ENCODE measurements at places on chromosomes 7 and 10. TPM values are rescaled to one million over a fixed set of nuclear protein-coding genes. Genes with fewer than 3 reads are reported as not detected.

GRCh38 chr7:23210506-23210905 is 28.7 kb downstream of the NUP42 start:
- DNase-seq, result no peak

- DNase-seq, result no peak
These were observed 325.4 kb downstream of the MALRD1 start for GRCh38 chr10:19373988-19374387.

DNA sequence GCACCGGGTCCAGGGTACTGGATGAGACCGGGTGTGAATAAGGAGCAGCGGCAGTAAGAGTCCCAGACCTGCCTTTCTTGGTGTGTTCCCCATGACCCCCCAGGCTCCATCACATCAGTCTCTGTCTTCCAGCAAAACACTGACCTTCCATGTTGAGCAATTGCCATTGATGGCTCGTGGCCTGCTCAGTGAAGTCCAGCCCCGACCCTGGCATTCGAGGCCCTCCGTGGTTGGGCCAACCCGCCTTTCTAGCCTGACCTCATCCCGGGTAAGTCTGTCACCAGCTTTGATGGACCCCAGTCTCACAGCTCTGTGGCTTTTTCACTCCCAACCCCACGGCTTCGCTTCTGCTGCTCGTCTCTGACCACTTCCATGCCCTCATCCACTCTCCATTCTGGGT is 6.4 kb downstream of the MMP21 start:
- no peak for DNase-seq

DNA sequence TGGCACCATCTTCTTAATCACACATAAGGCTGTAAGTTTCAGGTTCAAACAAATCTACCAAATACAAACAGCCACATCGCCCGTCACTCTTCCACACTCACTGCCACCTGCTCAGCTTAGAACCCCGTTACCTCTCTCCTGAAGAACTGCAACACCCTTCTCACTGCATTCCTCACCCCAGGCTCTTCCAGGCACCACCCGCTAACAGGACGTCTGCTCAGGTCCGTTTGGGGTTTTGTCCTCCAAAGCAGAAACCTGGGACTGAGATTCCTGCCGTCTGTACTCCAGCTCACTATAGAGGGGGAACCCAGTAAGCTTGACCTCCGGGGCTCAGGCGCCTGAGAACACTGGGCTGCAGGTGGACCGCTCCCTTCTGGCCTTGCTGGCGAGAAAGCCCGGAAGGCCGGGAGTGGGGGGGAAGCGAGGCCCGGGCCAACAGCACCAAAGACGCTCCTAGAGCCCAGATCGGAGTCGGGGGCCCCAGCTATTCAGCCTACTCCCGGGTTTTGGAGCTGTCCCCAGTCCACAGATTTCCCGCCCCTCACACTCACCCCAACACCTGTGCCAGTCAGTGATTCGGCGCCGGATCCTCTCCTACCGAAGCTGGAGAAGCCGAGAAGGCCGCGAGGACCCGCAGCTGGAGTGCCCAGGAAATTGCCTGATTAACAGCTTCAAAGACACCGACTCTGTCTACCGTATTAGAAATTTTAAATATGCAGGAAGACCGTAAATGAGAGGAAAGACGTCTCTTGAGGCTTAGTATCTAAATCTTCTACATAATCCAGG is at the start of gene AP3M1:
TSS of gene AP3M1 (minus strand) at position 625 of the 786 bp plus-strand sequence. CDS start 12,449 bp downstream, outside the sequence.
- peak; percentile 18 for DNase-seq

DNA sequence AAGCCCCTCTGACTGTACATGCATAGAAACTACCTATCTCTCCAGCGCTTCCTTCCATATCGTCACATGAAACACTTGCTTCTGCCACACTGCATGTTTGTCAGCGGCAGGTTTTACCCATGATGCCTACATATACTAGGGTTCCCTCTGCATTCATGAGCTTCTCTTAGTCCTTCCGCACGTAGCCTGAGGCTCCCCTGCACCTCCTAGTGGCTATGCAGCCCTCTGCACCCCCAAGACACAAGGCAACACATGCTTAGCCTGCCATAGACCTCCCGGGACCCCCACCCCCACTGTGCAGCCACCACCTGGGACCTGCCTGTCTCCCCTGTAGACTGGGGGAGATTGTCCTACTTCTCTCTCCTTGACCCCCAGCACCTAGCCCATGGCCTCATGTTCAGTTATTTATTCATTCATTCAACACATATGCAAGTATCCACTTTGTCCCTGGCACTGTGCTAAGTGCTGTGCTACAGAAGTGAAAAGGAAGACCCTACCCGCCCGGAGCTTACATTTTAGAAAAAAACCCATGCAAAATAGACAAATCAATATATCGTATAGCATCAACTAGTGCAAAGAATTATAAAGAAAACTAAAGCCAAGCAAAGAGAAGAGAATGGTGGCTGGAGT is 23.5 kb downstream of the TMEM273 start:
- DNase-seq, result no peak

- DNase-seq, result peak; percentile 74
These were observed 2.3 kb downstream of the IGF2BP3 start for GRCh38 chr7:23467806-23468525.

- no peak for DNase-seq
These were observed 7.0 kb upstream of the NDUFB2 start for GRCh38 chr7:140689199-140690152.

- DNase-seq, result no peak
These were observed 896 bp upstream of the MYL7 start for GRCh38 chr7:44142028-44142427.

GRCh38 chr10:19801369-19801768 is 14.9 kb upstream of the PLXDC2 start:
- DNase-seq, result no peak

GRCh38 chr7:111690364-111691111 is 128.2 kb upstream of the IMMP2L start:
- no peak for DNase-seq

GRCh38 chr10:126638542-126638941 is 32.0 kb downstream of the C10orf90 start:
- peak; percentile 41 for DNase-seq

GRCh38 chr7:152762056-152762455 is 2.5 kb downstream of the ACTR3B start:
- DNase-seq, result no peak

GRCh38 chr7:67475293-67475692 is 478.7 kb downstream of the TYW1 start:
- no peak for DNase-seq

DNA sequence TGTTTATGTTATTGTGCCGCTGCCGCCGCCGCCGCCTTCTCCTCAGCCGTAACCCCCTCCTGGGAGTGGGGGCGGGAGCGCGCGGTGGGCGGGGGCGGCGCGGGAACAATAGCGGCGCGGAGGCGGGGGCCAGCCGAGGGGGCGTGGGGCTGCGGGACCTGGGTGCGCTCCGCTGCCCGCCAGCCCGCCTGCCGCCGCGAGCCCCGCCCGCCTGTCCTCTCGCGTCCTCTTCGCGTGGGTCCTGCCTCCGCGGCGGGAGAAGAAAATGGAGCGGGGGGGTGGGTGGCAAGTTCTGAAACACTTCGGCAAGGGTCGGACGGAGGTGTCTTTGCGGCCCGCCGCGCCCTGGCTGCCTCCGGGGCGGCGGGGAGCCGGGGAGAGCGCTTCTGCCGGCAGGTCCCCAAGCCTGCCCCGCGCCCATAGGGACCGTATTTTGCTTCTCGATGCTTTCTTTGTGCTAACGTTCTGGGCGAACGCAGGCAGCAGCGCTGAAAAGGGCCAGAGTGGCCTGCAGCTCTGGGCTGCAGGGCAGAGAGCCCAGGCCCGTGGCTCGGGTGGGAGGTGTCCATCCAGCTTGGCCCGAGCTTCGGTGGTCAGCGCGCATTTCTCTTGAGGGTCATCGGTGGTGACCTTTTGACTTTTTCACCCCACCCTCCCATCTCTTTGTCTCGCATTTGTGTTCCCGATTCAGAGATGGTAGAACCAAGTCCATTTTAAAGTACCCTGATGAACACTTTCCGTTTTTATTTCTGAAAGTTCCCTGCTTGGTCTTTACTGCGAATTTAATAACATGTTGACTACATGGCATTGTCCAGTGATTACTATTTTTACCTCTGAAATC is 613 bp downstream of the MAPK8 start:
- peak; percentile 33 for DNase-seq

- DNase-seq, result no peak
These were observed 205.8 kb downstream of the CCSER2 start for GRCh38 chr10:84534168-84534567.

DNA sequence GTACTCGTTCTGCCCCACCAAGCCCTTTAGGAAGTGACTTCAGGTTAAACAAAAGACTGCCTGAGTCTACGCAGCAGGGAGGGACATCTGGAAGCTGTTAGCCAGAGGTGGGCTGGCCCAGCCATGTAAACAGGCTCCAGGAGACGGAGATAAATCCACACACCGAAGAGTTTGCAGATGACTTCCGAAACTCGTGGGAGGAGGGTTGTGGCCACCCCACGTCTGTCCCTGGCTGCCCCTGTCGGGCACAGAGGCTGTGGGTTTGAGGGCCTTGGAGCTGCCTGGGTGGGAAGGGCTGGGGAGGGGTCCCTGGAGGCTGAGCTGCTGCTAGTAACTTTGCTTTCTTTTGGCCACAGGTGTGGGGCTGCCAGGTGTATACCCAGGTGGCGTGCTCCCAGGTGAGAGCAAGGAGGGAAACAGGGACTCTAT is 15.6 kb downstream of the ELN start:
- no peak for DNase-seq

- no peak for DNase-seq
These were observed 479 bp downstream of the CYP26A1 start for GRCh38 chr10:93074147-93074596.

- DNase-seq, result peak; percentile 70
These were observed 27.9 kb downstream of the DUSP5 start for GRCh38 chr10:110525349-110526260.

DNA sequence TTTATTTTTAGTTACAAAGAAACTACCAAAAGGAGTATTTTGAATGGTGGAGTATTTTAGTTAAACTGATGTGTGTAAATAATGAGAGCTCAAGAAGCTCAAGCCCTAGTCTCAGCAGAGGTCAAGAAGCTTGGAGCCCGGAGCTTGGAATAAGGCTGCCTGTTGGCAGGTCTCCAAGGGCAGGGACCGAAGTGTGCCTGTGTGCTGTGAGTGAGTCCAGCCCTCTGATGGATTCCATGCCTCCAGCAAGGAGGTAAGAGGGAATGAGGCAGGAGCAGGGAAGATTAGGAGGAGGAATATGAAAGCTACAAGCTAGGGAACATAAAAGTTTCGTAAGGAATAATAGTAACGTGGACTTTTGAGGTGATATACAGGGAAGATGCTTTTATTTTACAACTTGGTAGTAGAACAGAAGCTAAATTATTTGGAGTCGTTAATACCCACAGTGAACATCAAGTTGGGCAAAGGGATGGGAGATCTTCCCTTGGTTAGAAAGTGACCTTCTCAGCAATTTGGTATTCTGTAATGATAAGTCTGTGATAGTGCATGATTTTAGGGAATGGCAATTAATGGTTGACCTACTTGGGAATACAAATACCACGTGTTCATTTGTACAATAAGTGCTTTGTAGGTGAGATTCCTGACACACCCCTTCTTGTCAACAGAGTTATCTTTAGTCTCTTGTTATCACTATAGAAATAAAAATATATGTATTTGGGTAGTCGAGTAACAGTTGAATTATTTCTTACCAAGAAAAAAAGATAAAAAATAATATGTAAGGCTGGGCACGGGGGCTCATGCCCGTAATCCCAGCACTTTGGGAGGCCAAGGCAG is 4.6 kb downstream of the SEC23IP start:
- peak; percentile 12 for DNase-seq

- no peak for DNase-seq
These were observed 398.4 kb downstream of the DGKB start for GRCh38 chr7:14504134-14504533.

DNA sequence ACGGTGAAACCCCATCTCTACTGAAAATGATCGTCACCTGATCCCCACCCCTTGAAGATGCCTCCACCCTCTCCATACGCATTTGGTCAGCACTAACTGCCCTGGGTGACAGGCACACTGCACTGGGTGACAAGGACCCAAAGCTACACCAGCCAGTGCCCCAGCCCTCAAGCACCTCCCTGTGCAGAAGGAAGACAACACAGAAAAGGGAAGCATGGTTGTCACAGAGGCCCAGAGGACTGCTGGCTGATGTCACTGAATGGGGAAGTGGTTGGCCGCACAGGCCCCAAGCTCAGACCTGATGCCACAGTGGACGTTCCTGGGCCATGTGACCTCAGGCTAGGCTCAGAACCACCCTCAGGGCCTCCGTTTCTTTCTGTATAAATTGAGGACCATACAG is 4.2 kb upstream of the PILRA start:
- no peak for DNase-seq

DNA sequence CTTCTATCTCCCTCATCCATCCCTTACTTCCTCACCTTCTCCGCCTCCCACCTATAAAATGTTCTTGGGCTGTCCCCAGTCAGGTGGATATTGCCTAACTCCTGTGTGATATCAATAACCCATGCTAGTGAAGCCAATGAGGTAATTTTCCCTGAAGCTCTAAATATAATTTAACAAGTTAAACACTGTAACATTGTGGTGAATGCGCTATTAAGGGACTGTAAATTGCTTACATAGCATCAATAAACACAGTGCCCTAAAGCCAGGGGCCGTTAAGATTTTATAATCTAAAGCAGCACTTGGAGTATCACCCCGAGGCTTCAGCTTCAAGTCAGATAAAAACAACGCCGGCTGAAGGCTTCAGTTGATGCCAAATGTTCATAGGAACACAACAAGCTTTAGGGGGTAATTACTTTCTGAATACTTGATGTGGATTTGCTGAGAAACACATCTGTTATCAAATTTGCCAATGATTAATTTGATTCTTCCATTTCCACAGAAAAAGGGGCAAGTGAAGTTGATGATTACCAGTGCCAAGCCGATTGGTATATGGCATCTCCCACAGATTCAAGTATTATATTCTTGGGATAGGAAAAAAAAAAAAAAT is 138.4 kb downstream of the CREB5 start:
- DNase-seq, result no peak

Gene CDHR3
- total RNA-seq, result 2.3 TPM

Gene GRID2IP
- not detected for total RNA-seq

Gene OR6B1
- not detected for total RNA-seq

Gene C10orf105
- not detected for total RNA-seq

Gene CTAGE4
- total RNA-seq, result 0.06 TPM

Gene RADIL
- total RNA-seq, result 2.5 TPM

Gene PTF1A
- total RNA-seq, result not detected

Gene EN2
- total RNA-seq, result 0.69 TPM

Measured in LHCN-M2 (cell line).